ENCODE measurements at places on chromosomes 3 and 15.

DNA sequence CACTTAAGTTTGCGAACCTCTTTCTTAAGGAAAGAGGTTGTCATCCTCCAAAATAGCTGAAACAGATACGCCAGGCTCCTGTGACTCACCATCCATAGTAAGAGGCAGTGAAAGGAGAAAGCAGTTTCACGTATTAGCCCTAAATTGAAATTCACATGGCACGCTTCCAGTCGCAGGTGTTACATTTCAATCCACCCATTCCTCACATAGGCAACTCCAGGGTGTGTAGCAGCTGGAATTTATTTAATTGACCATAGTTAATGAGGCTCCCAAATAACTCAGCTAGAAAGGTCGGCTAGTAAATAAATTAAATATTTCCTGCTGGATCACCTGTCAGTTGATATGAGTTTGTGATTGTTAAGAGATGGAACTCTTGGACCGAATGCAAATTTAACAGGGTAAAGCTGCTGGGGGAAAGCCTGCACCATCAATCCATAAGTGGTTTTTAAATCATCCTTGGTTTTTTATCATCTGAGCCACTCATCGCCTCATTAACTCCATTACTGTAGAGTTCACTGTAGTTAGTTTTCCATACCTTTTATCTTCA is 19.6 kb downstream of the NSUN3 start:
- no peak for DNase-seq

GRCh38 chr3:12756175-12756574 is 2.9 kb downstream of the TMEM40 start:
- DNase-seq = no peak

GRCh38 chr15:64099379-64099778 is 3.6 kb downstream of the SNX1 start:
- no peak for DNase-seq

DNA sequence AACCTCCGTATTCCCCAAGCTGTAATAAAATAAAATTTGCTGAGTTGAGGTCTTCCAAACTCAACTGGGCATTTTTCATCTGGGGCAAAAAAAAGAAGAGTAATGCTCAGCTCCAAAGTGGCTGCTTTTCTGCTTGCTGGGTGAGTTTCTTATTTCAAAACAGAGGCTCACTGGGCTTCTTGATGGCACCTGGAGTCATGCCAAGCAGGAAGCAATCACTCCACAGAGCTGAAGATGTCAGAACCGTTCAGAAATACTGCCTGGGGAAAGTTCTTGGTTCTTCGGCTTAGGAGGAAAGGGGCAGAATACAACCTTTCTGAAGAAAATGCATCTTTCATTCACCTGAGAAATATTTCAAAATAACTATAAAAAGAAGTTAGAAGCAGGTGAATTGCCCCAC is 4.1 kb downstream of the CCR9 start:
- DNase-seq = no peak

DNA sequence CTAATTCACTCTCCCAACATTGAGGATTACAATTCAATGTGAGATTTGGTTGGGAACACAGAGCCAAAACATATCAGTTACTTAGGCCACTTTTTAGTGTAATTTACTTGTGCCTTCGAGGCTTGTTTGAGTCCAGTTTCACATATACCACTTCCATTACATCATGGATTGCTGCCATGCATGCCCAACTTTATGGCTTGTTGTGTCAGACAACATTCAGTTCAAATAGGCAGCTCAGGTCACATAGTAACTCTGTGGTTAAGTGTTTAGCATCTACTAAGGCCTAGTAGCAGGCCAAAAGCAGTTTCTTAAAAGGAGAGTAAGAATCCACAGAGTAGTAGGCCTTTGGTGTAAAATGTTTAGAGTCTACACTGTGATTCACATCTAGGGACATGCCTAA is 164.3 kb upstream of the GMNC start:
- DNase-seq = no peak

- DNase-seq = no peak
Observed at GRCh38 chr3:177981576-177981975, 554.7 kb upstream of the KCNMB2 start.

- no peak for DNase-seq
Observed at GRCh38 chr3:103446953-103447629, 1012.3 kb downstream of the ZPLD1 start.

GRCh38 chr15:82100111-82100929 is 54.5 kb upstream of the MEX3B start:
- DNase-seq = no peak

GRCh38 chr3:184250167-184250828 is 826 bp downstream of the EEF1AKMT4 start:
- peak; percentile 84 for DNase-seq

- DNase-seq = no peak
Observed at GRCh38 chr3:112656043-112656442, 15.1 kb upstream of the CCDC80 start.

DNA sequence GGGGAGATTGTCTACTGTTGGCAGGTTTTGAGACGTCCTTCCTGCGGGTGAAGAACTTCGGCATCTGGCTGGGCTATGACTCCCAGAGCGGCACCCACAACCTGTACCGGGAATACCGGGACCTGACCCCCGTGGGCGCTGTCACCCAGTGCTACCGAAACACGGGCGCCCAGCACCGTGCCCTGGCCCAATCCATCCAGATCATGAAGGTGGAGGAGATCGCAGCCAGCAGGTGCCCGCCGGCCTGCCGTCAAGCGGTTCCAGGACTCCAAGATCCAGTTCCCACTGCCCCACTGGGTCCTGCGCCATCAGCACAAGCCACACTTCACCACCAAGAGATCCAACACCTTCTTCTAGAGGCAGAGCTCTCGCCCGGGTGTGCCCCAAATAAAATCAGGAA is 194.9 kb upstream of the EPHA6 start:
- no peak for DNase-seq

DNA sequence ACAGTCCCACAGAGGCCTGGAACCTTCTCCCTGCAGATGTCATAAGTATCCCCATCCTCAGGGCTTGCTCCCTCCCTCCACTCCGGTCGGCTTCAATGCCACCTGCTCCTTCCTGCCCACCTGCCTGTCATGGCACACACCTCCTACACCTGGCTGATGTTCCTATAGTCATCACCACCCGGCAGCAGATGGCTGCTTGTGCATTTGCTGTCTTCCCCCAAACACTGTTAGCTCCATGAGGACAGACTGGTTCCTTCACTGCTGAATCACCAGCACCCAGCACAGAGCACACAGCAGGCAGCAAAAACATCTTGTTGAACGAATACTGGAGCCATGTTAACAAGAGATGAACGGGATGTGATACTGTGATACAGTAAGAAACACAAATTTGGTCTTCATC is 14.8 kb downstream of the TARS3 start:
- no peak for DNase-seq

DNA sequence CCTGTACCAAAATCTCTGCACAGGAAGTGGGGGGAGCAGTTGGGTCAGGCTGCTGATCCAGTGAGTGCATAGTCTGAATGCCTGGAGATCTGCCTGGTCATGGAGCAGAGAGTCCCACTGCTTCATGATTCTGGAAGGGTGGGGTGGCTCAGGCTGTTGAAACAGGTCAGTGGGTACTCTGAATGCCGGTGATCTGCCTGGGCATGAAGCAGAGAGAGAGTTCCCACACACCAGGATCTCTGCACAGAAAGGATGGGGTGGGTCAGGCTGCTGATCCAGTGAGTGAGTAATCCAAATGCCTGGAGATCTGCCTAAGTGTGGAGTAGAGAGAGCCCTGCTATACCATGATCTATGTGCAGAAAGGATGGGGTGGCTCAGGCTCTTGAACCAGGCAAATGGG is 16.1 kb upstream of the GCSAM start:
- no peak for DNase-seq

GRCh38 chr3:67662733-67663132 is 8.3 kb upstream of the SUCLG2 start:
- no peak for DNase-seq
